NCI-H2171 treated with DMSO at 0.1 percent for 48 hours (cell line): ENCODE measurements at places on chromosomes 11 and 22.
A peak's percentile ranks its signal among the peaks of the same experiment; 100 is the strongest.

- DNase-seq: no peak
These were observed 6.9 kb upstream of the WEE1 start for GRCh38 chr11:9566561-9567063.

DNA sequence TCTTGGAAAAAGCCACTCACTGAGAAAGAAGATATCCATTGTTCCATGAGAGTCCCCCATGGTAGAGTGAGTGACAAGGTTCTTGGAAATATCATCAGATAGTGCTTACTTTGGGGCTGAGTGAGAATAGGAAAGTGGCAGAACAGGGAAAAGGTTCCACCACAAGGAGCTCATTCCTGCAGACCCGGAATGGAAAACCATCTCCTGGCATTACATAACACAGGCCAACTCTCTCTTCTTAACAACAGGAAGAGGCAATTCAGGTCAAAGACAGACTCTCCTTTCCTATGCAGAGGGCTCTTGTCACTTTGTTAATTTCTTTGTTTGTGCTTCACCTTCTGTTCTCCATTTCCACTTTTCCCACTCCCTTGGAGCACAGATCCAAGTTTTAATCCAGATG is 259.7 kb downstream of the KIRREL3 start:
- DNase-seq: no peak

DNA sequence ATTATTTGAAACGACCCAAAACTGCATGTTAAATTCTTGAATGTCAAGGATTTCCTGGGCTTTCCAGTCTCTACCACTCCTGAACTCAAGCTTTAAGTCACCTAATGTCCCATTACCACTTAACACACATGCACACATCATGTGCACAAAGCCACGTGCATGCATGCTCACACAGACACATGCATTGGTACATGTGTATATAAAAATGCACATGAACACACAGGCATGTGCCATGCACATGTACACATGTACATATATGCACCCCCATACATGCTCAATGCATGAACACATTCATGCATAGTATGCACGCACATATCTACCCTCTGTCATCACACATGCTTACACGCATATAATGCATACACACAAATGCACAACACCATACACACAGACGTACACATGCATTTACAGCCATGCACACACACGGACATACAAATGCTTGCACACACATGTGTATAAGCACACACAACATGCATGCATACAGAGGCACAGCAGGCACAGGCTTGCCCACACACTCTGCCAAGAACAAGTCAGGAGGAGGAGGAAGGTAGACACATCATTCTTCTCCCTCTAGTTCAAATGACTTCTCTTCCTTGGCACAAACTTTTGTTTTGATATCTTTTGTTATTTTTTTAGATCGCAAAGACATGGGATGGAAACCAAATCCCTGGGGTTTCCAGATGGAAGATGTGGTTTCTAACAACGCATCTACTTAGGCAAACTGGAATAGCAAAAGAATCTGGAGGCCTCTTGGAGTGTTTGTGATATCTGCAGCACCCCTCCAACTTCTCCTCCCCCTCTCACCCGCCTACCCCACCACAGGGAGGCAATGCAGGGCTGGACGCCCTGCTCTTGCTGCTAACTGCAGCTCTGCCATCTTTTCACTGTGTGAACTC is 24.6 kb downstream of the RASD2 start:
- peak; percentile 20 for DNase-seq

- no peak for DNase-seq
These were observed 64.7 kb downstream of the MTMR3 start for GRCh38 chr22:29947410-29948384.

DNA sequence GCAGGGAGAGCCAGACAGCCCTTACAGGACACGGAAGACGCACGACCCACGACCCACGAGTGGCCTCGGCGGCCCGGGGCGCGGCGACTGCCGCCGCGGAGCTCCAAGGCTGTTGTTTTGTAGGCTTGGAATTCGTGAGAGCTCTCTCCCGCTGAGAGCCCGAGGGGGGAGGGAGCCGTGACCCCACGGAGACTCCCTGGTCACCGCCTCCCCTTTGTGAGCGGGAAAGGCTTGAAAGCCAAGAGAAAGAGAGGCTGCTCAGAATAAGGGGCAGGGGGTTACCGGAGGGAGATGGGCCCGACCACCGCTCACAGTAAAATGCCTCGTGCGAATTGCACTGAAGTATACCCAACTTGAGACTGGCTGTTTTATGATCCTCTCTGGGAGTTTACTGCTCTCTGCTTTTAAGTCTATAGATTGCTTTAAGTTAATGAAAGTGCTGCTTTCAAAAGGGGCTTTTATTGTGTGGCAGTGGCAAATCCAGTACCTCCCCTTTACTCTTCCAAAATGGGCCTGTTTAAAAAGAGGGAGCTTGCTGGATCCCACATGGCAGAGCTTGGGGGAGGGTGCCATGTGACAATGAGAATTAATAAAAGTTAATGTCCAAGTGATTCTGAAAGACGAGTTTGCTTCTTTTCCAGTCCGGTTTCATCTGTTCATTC is 2.9 kb downstream of the PKNOX2 start:
- no peak for DNase-seq
